ENCODE measurements at places on chromosomes 12 and 14.
A peak's percentile ranks its signal among the peaks of the same experiment; 100 is the strongest.

- DNase-seq: no peak
These were observed 118.2 kb downstream of the SCARB1 start for GRCh38 chr12:124745465-124745890.

GRCh38 chr12:103915306-103915705, 14.9 kb upstream of the HSP90B1 start:
- no peak for DNase-seq

DNA sequence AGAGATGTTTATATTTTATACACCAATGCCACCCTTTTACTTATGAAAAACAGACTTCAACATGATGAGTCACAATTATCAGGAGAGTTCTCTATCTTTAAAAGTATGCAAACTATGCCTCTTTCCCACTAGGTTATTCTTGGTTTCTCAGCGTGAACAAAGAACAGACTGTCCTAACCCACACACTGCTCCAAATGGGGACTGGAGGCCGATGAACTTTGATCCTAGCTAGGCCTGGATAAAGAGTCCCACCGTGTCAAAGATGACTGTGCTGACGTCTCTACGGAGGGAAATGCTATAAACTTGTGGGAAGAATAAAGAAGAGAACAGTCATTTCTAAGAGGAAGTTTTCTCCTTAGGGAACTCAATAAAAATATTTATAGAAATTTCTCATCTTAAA, 160.1 kb downstream of the EPS8 start:
- no peak for DNase-seq

DNA sequence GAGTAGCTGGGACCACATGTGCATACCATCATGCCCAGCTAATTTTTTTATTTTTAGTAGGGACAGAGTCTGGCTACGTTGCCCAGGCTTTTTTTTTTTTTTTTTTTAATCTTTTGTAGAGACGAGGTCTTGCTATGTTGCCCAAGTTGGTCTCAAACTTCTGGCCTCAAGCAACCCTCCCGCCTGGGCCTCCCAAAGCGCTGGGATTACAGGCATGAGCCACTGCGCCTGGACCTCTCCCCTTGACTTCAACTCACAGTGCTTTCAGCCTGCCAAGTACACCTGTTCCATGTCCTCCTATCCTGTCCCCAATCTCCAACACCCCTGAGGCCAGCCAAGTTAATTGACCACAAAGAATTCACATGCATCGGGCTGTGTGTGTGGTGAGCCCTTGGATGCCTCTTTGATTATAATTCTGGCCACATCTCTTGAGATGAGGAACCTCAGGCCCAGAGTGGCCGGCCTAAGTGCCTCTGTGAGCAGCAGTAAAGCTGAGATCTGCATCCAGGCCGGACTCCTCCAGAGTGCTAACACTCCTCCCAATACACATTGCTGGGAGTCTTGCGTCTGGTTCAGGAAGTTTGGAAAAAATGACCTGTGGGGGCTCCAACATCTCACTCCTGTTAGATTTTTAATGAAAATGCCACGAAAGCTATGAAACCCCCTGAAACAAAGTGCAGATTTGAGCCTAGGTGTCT, 6.8 kb downstream of the RAB35 start:
- DNase-seq: no peak

DNA sequence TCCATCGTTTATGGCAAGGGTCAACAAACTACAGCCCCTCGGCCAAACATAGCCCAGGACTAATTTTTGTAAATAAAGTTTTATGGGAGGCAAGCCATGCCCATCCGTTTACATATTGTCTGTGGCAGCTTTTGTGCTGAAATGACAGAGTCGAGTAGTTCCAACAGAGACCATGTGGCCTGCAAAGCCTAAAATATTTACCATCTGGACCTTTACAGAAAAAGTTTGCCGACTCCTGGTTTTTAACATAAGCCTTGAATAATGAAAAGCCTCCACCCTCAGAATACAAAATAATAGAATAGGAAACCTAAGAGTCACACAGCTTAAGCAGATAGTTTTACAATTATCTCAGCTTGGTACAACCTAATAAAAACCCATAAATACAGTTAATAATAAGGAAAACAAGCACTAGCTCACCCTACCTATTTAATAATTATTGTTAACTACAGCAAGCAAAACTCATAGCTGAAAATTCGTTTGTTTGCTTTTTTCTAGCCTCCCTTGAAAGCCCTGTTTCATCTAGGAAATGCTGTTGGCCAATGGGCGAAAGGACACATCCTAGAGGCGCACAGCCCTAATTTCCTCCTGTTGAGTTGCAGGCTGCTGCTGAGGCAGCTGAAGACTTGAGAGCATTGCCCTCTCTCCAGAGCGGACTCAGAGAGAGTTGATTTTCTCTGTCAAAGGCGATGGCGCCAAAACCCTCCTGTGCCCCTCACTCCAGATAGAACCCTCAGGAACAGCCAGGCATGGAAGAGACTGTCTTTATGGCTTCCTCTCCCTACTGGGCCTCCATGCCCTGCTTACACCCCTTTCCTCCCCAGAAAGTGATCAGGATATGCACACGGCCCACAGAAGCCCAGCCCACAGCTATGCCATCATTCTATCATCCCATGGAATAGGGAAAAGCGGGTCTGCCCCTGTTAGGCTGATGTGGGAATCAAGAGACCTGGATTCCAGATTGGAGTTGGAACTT, 107.2 kb downstream of the DPF3 start:
- DNase-seq: no peak

DNA sequence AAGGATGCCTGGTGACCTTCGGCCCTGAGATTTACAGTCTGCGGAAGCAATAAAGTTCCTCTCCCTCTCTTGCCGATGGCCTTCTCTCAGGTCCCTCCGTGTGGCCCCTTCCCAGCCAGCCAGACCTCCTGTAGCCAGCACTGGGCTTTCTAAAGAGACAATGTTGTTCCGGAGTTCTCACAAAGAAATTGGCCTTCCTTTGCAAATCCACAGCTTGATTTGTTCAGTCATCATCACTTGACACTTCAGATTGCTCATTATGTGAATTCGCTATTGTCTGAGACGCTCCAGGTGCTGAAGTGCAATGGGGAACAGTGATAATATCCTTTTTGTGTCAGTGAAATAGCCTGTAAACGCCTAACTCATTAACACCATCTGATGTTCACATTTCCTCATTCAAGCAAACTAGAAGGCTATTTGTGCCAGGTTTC, 43.7 kb upstream of the GPHB5 start:
- DNase-seq: peak; percentile 80

- DNase-seq: no peak
These were observed 1052.4 kb downstream of the BCL11B start for GRCh38 chr14:98219638-98220037.
